ENCODE measurements at places on chromosomes 2 and 18.

GRCh38 chr18:47458483-47458882, 207.0 kb upstream of the SKOR2 start:
- DNase-seq, result no peak

GRCh38 chr2:229879191-229879950, 42.4 kb downstream of the TRIP12 start:
- no peak for DNase-seq

GRCh38 chr2:102801098-102801718, 39.4 kb downstream of the TMEM182 start:
- no peak for DNase-seq

GRCh38 chr2:79039944-79040343, 14.4 kb downstream of the REG3G start:
- DNase-seq, result no peak

DNA sequence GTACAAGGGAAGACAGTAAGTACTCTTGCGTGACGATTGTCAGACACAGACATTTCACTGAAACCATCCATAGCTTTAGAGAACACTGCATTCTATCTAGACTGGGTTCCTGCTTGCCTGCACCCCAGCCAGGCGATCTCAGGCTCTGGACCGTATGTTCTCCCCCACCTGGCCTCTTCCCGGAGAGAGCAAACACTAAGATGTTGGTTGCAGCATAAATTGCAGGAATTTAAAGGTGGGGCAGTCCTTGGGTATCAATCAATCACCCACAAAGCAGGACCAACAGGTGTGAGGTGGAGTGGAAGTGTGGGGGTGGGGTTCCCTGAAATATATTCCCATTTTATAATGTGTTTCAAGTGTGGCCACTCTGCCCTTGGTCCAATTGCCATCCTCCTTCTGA, 103.6 kb upstream of the TGFA start:
- DNase-seq, result no peak

DNA sequence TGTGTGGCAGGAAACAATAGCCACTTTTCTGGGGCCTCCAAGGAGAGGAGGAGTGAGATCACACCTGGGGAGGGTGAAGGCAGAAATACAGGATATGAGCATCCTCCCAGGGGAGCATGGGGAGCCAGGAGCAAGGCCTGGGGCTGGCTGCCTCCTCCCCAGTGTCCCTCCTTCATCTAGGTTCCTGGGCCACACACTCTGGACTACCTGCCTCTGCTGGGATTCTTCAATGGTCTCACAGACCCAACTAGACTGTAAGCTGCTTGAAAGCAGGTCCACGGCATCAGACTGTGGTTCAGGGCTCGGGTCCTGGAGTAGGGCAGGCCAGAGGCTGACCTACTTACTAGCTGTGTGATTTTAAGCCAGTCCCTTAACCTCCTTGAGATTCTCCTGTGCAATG, 94.0 kb downstream of the MCFD2 start:
- DNase-seq, result no peak

GRCh38 chr2:74935975-74936391, 22.5 kb upstream of the POLE4 start:
- DNase-seq, result no peak

DNA sequence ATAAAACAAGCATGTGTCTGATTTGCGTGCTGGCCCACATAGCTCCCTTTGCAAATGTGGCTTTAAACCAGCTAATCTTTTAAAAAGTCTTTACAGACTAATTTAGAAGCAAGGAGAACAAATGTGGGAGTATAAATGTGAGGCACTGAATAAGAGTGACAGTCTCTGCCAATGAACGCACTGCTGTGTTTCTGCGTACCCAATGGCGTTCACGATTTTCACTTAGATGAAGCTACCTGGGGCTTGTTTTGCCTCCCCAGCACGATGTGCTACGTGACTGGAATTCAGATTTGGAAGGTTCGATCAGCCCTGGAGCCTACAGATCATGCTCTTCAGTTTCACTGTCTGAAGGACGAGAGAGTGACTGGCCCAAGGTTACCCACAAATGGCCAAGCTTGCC, 10.8 kb upstream of the CRACDL start:
- no peak for DNase-seq

- DNase-seq, result peak; percentile 50
Measured at GRCh38 chr18:77054606-77055428, 77.8 kb downstream of the MBP start.

GRCh38 chr18:77001041-77001440, 131.5 kb downstream of the MBP start:
- no peak for DNase-seq

DNA sequence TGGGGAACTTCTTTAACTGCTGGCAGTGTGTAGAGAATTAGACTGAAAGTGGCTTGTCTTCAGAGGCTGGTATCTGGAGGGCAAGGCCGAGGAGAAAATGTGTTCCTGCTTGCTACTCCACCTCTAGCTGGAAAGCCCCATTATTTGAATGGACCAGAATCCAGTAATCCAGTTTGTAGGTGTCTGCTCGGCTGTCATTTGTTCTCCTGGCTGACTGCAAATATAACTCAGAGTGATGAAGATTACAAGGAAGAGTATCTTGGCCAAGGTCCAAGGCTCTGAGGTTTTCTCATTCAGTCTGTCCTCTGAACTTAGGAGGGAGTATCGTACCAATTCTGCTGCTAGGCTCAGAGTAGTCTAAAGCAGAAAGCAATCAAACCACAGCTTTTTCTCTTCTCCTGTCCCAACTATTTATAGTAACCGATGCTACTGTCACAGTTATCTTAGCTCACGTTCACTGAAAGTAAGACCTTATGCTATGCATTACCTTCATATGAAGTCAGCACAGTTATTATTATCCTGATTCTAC, 228.6 kb downstream of the SETBP1 start:
- DNase-seq, result no peak

- no peak for DNase-seq
Measured at GRCh38 chr2:3396920-3397559, 17.5 kb downstream of the TRAPPC12 start.

GRCh38 chr18:76953156-76953555, 130.8 kb downstream of the ZNF236 start:
- DNase-seq, result no peak

DNA sequence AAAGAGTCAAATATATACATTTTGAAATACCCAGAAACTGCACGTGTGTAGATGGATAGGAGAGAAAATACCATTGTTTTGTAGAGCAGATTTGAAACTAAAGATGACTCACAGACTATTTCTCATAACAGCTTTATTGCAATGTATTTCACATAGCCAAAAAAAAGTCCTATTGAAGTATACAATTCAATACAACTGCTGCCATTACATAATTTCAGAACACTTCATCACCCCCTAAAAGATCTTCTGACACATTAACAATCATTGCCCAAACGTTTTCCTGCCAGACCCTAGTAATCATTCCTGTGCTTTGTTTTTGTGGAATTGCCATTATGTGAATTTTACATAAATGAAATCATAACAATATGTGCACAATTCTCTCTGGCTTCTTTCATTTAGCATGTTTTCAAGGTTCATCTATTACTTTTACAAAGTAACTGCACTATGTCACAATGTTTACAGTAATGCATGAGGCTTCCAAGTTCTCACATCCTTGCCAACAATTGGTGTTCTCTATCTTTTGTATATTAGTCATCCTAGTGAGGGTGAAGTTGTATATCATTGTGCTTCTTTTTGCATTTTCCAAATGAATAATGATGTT, 378.6 kb upstream of the CWC22 start:
- no peak for DNase-seq

DNA sequence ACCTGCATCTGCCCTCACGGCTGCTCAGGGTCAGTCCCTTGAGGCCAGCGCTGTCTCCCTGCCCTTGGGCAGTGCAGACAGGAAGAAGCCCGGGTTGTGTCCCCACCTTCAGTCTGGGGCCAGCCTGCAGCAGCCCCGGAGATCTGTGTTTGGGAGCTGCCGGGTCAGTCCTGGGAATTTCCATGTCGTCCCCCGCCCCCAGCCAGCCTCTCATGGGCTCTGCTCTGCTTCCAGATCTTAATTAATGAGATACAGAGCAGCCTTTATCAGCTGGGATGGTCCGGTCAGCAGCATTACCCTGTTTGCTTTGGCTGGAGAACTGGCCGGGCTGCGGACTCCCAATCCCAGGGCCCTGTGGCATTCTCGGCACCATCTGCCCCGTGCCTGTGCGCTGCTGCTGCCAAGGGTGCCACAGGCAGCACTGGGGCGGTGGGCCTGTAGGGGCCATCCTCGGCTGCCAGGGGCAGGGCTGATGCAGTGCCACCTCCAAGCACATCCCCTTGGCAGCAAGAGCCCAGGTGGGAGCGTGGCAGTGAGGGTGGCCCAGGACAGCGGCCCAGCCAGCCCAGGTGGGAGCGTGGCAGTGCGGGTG, 2.4 kb downstream of the BOK start:
- DNase-seq, result no peak

DNA sequence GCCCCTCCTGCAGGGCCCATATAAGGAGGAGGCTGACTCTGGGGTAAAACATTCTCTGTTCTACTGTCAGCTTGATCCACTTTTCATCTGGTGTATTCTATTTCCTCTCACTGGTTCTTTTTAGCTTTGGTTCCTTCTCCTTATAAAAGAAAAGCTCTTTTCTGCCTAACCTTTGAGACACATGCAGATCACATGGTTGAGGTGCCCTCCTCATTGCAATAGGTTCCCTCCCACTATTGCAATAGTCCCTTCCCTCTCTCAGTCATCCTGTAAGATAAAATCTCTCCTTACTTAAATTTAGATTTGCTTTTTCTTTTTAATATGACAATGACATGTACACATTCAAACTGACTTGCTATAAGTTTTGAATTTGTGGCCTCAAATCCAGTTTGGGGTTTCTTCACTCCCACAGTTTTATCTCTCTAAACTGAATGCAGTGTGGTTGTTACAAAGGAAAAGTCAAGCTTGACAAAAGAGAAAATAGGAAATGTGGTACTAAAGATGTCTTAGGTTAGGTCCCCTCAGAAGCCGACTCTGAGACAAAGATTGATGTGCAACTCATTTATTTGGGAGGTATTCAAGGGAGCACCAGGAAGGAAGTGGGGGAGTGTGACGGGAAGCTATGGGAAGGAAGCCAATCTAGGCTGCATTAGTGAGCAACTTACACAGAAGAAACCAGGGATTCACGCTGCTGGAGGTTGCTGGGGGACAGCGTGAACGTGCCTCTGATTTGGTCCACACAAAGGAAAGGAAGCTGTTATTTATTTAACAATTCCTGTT, 127.6 kb upstream of the LINC00305 start:
- no peak for DNase-seq
